Lower lobe of right lung (tissue), 2 donors: ENCODE measurements at places on chromosomes 13 and 19. TPM values are rescaled to one million over a fixed set of nuclear protein-coding genes. Genes with fewer than 3 reads are reported as not detected.

DNAJC3 gene
- 56.7 TPM for total RNA-seq

FCER2 gene
- 0.50 TPM for total RNA-seq

ALG11 gene
- 34.5 TPM for total RNA-seq

UGGT2 gene
- total RNA-seq, result 18.0 TPM

LAIR1 gene
- 176 TPM for total RNA-seq

ZNF439 gene
- total RNA-seq, result 11.2 TPM

RCBTB2 gene
- 20.1 TPM for total RNA-seq

SSBP4 gene
- 65.6 TPM for total RNA-seq

IRGC gene
- not detected for total RNA-seq

CBLC gene
- total RNA-seq, result 2.3 TPM

TGFBR3L gene
- 2.1 TPM for total RNA-seq

SPACA4 gene
- not detected for total RNA-seq

MYH14 gene
- total RNA-seq, result 113 TPM

KIR2DL1 gene
- 0.83 TPM for total RNA-seq

DKKL1 gene
- 0.92 TPM for total RNA-seq

FRY gene
- total RNA-seq, result 93.7 TPM

CTXN1 gene
- total RNA-seq, result 5.8 TPM

SHANK1 gene
- total RNA-seq, result 0.71 TPM

SIGLEC5 gene
- total RNA-seq, result 3.1 TPM

USHBP1 gene
- total RNA-seq, result 8.2 TPM

ZNF14 gene
- total RNA-seq, result 6.7 TPM

NLRP5 gene
- not detected for total RNA-seq

WTIP gene
- total RNA-seq, result 23.5 TPM

ZMYM2 gene
- 71.5 TPM for total RNA-seq

SLC46A3 gene
- total RNA-seq, result 22.7 TPM

ZNF667 gene
- 1.4 TPM for total RNA-seq

NCR1 gene
- 2.4 TPM for total RNA-seq

ZNF823 gene
- 5.6 TPM for total RNA-seq

FBXO17 gene
- total RNA-seq, result 10.5 TPM

LYPD5 gene
- 7.5 TPM for total RNA-seq

CPT1C gene
- total RNA-seq, result 3.8 TPM

ZNF628 gene
- total RNA-seq, result 7.1 TPM

ACP7 gene
- not detected for total RNA-seq

MISP gene
- total RNA-seq, result 8.9 TPM

FPR3 gene
- total RNA-seq, result 62.3 TPM

RFPL4A gene
- total RNA-seq, result not detected

PDX1 gene
- total RNA-seq, result not detected

SPRED3 gene
- 0.62 TPM for total RNA-seq

PSG7 gene
- total RNA-seq, result not detected

DCT gene
- total RNA-seq, result 0.18 TPM

TNNI3 gene
- total RNA-seq, result 2.3 TPM

ADAMTSL5 gene
- total RNA-seq, result 3.3 TPM
